Myocyte (in vitro differentiated cells): ENCODE measurements at places on chromosomes 3 and 15. TPM values are rescaled to one million over a fixed set of nuclear protein-coding genes. Genes with fewer than 3 reads are reported as not detected.

- no peak for DNase-seq
These were observed 56.8 kb downstream of the PXYLP1 start for GRCh38 chr3:141288336-141288990.

DNA sequence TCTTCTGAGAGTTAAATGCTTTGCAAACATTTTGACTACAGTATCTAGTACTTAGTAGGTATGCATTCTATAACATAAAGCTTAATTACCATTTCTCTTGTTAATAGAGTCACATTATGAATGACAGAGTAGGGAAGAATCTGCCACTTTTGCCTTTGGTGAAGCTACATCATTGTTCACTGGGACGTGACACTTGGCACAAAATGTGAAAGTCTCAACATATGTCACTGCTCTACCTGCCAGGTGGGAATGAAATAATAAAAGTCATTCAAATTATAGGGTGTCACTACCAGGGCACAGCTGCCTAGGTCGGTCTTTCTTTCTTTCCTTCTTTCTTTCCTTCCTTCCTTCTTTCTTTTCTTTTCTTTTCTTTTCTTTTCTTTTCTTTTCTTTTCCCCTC lies 17.6 kb downstream of the GPR87 start:
- no peak for DNase-seq

DNA sequence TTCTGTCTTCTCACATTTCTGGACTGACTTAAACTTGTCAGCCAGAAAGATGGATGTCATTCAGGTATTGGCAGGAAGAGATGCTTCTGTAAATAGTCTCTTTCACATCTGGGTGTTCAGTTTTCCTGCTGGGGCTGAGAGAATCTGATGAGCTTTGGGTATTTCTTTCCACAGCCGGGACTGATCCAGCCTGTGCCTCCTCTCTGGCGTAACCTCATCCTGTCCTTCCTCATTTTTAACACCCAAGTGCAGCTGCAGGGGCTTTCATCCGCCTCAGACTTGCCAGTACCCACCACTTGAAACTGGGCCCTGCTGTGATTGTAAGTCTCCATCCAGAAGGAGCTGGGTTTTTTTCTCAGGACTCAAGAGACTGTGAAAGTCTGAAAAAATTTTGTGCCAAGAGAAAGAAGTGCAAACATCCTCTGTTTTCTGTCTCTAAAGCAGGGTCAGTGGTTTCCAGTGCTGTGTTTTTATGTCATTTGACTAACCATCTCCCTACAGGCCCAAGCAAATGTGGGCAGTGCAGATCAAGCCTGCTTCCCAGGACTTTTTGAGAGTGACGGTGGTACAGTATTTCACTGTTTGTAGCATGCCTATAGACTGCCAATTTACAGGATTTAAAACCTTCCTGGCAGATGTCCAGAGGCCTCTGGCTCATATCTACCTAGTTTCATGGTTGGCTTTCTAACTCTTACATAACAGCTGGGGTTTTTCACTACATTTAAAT lies 342.7 kb downstream of the PTPRG start:
- DNase-seq: peak; percentile 36

- no peak for DNase-seq
These were observed 76.9 kb downstream of the ETFA start for GRCh38 chr15:76234337-76234889.

- DNase-seq: no peak
These were observed 647.4 kb upstream of the LMCD1 start for GRCh38 chr3:7854266-7854665.

Gene MYZAP
- 1.5 and 3.9 TPM in 2 replicates for total RNA-seq

Gene CDHR4
- total RNA-seq: 0.19 TPM in 1 of 2 replicates, not detected in the other

Gene EDEM1
- total RNA-seq: 6.7 and 9.1 TPM in 2 replicates
